Thymus (tissue), 14 donors: ENCODE measurements at places on chromosomes 4 and X. TPM values are rescaled to one million over a fixed set of nuclear protein-coding genes. Genes with fewer than 3 reads are reported as not detected.

DNA sequence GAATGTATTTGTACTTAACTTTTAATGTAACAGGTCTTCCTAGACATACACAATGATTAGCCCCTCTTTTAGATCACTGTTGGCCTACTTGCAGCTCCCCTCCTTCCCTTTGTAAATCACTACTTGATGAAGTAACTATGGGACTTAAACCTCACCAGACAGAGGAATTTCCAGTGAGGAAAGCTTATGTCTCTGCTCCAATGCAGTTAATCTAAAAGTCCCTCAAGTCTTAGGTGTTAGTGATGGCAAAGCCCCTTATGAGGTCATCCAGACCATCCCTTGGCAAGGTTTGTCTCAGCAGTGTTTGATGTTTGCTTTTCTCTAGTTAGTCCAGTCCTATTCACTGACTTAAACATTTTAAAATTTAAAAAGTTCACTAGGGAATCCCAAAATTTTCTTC lies 877.3 kb upstream of the INTU start:
- no peak for DNase-seq

- DNase-seq, result no peak
Measured at GRCh38 chr4:136281889-136282288, 1250.4 kb downstream of the PCDH18 start.

GRCh38 chr4:123250843-123251242 lies 145.8 kb upstream of the SPRY1 start:
- DNase-seq, result no peak

The KCNE5 gene
- 0.34 TPM for polyA plus RNA-seq

The ABCG2 gene
- 0.59 TPM for polyA plus RNA-seq
